ENCODE measurements at places on chromosomes 4 and X. TPM values are rescaled to one million over a fixed set of nuclear protein-coding genes. Genes with fewer than 3 reads are reported as not detected.
A peak's percentile ranks its signal among the peaks of the same experiment; 100 is the strongest.

BMP15 gene
- not detected for polyA plus RNA-seq

DKK2 gene
- polyA plus RNA-seq: 1.7 TPM

- DNase-seq: no peak
Observed at GRCh38 chr4:133131829-133132460, 17.1 kb upstream of the PCDH10 start.

GRCh38 chrX:20913760-20914159, 460.5 kb upstream of the CNKSR2 start:
- DNase-seq: peak; percentile 28

GRCh38 chrX:20857746-20858145, 516.5 kb upstream of the CNKSR2 start:
- no peak for DNase-seq
